Forelimb muscle (tissue), 1 donor: ENCODE measurements at places on chromosomes 5 and 9. TPM values are rescaled to one million over a fixed set of nuclear protein-coding genes. Genes with fewer than 3 reads are reported as not detected.

DNA sequence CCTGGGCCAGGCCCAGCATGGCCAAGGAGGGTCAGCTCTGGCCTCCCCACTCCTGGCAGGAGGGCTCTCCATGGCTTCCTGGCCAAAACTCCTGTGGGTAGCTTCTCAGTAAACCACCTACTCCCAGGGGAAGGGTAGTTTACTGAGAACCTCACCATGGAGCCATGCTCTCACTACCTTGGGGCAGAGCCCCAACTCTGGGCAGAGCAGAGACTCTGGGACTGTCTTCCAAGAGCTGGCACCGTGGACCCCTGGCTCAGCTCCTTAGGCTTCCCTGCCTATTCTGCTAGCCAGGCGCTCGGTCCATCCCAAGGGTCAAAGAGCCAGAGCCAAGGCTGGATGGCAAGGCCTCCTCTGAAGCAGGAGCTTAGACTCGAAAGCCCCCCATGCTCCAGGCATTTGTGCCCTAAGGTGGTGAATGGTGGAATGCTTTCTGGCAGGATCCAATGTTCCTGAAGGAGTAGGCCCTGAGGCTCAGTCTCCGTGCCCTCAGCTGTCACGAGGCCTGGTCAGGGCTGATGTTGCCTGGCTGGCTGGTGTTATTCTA lies 19.6 kb downstream of the TCF7 start:
- DNase-seq: no peak

GRCh38 chr9:33014665-33015014 lies 10.4 kb upstream of the DNAJA1 start:
- no peak for DNase-seq

Gene LPAR1
- 33.8 TPM for polyA plus RNA-seq

Gene EXOSC2
- polyA plus RNA-seq: 26.5 TPM

DNA sequence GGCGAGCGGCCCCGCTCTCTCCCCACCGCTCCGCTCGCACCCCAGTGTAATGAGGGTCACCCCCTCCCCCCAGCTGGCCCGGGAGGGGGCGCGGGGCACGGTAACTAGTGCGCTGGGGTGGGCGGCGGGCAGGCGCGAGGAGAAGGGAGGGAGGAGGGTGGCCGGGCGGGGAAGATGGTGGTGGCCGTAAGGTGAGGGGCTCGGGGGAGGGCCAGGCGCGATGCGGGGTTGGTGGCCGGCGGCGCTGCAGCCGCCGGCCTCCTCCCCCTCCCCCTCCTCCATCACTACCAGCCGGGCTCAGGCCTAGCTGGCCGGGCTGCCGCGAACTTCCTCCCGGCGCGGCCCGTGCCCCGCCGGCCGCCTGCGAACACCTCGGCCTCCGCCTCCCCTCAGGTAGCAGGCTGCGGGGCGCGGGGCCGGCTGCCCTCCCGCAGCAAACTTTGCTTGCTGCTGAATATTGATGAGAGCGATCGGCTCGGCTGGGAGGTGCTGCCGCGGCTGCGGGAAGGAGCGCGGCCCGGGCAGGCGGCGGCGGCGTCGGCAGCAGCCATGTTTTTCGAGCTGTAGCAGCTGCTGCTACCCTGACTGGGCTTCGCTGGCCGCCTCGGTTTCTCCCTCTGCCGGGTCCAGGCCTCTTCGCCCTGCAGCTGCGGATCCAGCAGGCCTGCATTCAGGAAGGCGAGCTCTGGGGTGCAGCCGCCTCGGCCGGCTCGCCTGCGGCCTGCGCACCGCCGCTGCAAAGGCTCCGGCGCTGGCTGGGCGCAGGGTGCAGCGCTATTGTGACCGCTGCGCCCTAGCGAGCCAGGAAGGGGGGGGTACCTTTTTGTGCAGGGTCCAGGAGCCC lies 502 bp downstream of the NSD1 start:
- no peak for DNase-seq

Gene KIF24
- 15.9 TPM for polyA plus RNA-seq

DNA sequence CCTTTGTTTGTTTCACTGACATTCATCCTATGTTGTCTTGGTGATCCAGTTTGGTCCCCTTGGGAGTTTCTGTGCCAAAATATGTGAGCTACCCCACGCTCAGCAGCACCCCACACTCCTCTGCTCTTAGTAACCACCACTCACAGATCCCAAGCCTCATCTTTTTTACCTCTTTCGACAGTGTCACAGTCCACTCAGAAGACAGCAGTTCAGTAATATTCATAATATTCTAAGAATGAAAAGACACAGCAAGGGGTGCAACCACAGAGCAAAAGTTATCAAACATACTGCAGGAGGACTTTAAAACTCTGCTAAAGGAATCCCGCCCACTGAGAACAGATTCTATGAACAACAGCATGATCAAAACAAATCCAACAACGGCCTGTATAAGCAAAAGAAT lies 28.2 kb downstream of the RNF130 start:
- no peak for DNase-seq

Gene AQP7
- 1.9 TPM for polyA plus RNA-seq

DNA sequence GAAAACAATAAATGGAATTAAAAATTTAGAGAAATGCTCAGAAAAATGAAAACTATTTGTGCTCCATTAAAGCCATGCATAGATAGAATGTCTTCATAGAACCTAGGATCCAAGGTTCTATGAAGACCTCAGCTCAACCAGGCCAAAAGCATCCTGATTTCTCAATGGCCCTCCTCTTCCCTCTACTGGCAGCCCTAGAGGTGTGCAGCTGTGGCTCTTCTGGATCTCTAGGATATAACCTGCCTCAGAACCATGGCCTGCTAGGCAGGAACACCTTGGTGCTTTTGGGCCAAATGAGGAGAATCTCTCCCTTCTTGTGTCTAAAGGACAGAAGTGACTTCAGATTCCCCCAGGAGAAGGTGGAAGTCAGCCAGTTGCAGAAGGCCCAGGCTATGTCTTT lies 15.1 kb downstream of the IFNA1 start:
- no peak for DNase-seq

Gene TRPM3
- 0.19 TPM for polyA plus RNA-seq

Gene SPATA31A3
- not detected for polyA plus RNA-seq

Gene NIPAL4
- polyA plus RNA-seq: 0.37 TPM
